CD8-positive, alpha-beta T cell (primary cell): ENCODE measurements at places on chromosomes 7 and 10. TPM values are rescaled to one million over a fixed set of nuclear protein-coding genes. Genes with fewer than 3 reads are reported as not detected.

The LIPF gene
- total RNA-seq = not detected

The PGAM2 gene
- total RNA-seq = 1.5 TPM

The ASIC3 gene
- 6.7 TPM for total RNA-seq

The SORCS1 gene
- not detected for total RNA-seq
